ENCODE measurements at places on chromosomes 5 and 9.
A peak's percentile ranks its signal among the peaks of the same experiment; 100 is the strongest.

- no peak for DNase-seq
Observed at GRCh38 chr5:117144086-117144485, 569.5 kb upstream of the SEMA6A start.

GRCh38 chr5:99272576-99272975 is 343.8 kb upstream of the CHD1 start:
- DNase-seq: no peak

GRCh38 chr5:146589028-146589345 is 73.0 kb upstream of the GPR151 start:
- DNase-seq: no peak

DNA sequence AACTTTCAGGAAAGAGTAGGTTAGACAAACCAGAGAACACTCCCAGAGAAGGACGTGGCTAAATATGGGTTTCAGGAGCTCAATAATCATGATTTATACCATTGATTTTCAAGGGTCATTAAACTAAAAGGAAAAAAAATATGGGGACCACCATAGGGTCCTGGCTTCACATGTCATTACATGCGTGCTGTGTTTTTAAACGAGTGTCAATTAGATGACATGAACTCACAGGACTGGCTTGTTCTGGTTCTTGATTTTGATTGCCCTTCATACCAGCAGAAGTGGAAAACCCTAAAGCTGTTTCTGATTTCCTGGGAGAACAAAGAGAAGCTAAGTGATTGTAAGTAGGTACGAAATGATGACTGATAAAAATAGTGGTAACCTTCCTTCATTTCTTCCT is 5.8 kb downstream of the ACOT12 start:
- no peak for DNase-seq

DNA sequence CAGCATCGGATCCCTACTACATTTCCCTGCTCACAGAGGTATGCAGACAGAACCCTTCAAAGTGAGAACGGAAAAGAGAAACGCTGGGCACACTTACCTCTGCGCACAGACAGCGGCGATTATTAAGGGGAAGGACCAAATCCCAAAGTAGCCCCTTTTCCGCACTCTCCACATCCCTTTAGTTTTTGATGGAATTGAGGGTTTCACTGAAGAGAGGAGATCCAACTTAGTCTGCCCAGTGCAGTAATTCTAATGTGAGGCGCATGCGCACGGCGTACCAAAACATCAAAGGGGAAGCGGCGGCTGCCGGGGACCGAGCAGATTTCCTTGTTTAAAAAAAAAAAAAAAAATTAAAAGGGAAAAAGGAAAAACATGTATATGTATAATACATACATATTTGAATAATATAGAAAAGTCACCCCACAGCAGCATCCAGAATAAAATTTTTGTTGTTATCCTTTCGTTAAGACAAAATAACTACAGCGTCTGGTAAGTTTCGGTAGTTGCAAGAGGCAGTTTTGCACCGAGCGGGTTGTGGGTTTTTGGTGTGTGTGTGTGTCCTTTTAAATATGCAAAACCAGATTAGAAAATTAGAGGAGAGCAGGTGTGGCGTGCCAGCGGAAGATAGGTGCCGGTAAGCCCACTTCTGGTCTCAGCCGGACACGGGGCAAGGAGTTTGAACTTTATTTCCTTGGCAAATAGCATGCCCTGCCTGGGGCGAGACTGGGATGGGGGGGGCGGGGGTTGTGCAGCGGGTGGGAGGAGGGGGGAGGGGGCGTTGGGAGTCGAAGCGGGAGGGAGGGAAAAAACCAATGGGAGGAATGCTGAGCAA is at the start of gene GABRB2:
Gene GABRB2 (minus strand): TSS at position 256 of the 832 bp plus-strand sequence. CDS start 82 bp downstream, at position 174.
- DNase-seq: peak; percentile 78

- DNase-seq: peak; percentile 87
Observed at GRCh38 chr5:150489360-150490295, 18.3 kb upstream of the NDST1 start.

GRCh38 chr5:38756068-38756467 is 89.7 kb upstream of the OSMR start:
- DNase-seq: no peak

GRCh38 chr9:134370638-134371037 is 44.4 kb downstream of the RXRA start:
- DNase-seq: no peak

- no peak for DNase-seq
Observed at GRCh38 chr9:98327249-98327561, 71.8 kb upstream of the TBC1D2 start.

GRCh38 chr5:7856855-7857254 is 5.9 kb upstream of the CFAP90 start:
- DNase-seq: peak; percentile 35

DNA sequence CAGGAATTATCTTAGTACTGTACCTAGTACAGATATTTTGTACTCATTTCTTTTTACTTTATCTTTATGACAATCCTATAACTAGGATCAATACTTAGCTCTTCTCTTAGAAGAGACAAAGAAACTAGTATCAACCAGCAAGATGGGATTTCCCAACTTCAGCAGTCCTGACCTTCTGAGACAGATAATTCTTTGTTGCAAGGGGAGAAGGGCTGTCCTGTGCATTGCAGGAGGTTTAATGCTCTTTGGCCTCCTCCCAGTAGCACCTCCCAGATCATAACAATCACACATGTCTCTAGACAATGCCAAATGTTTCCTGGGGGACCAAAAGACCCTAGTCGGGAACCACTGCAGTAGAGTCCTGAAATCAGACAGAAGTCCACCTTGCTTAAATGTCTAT is 424.3 kb upstream of the DMAC1 start:
- no peak for DNase-seq

DNA sequence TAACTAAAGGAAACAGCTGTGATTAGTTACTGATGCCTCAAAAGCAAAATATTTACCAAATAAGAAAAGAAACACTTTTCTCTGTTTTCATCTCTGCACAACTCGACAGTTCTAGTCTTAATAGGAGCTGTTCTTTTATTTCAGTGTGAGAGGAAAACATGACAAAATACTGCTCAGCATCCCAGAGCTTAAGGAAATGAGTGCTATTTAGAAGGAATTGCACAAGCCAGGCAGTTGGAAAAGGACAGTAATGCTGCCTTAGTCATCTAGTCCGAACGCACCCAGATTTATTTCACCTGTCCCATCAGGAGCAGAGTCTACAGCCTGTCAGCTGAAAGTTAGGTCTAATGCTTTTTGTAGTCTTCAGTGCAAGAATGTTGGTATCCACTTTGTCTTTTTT is 12.3 kb downstream of the ZCCHC9 start:
- no peak for DNase-seq
